ENCODE measurements at places on chromosomes 2 and 18.
A peak's percentile ranks its signal among the peaks of the same experiment; 100 is the strongest.

- DNase-seq: no peak
These were observed 95.4 kb upstream of the CCDC85A start for GRCh38 chr2:56088411-56088810.

DNA sequence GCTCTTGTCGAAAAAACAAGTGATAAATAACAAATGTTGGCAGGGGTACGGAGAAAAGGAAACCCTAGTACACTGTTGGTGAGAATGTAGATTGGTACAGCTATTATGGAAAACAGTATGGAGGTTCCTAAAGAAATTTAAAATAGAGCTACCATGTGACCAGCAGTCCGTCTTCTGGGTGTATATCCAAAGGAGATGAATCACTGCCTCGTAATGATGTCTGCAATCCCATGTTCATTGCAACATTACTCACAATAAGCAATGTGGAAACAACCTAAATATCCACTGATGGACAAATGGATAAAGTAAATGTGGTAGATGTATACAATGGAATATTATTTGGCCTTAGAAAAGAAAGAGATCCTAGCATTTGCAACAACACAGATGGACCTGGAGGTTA is 50.6 kb downstream of the SLC16A14 start:
- no peak for DNase-seq

- DNase-seq: no peak
These were observed 145.5 kb downstream of the MAP4K4 start for GRCh38 chr2:101843048-101843447.

- DNase-seq: no peak
These were observed 20.0 kb downstream of the PHLPP1 start for GRCh38 chr18:62735387-62735786.

DNA sequence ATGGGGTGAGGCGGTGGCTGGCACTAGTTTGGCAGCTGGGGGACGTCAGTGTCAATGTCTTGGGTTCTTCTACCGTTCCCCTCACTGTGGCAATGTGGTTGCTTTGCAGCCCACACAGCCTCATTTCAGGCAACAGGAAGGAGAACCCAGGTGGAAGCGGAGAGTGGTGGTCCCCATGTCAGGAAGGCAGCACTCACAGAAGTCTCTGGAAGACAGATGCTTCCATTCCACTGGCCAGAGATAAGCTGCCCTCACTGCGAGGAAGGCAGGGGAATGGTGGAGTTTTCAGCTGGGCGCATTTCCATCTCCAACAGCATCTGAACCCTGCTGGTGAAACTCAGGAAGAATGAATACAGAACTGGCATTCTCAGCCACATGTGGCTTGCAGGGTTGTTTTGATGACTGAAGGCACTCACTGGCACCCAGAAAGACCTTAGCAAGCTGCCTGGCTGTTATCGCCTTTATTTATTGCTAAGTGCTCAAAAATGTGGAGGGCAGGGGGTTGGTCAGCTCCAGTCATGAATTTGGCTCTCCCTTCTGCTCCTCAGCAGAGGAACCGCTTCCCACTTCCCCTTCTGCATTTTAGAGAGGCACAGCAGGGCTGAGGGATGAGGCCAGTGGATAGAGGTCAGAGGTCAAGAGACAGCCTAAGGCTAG is 19.4 kb downstream of the KCNIP3 start:
- DNase-seq: no peak

GRCh38 chr2:235264512-235264911 is 229.3 kb upstream of the AGAP1 start:
- no peak for DNase-seq

DNA sequence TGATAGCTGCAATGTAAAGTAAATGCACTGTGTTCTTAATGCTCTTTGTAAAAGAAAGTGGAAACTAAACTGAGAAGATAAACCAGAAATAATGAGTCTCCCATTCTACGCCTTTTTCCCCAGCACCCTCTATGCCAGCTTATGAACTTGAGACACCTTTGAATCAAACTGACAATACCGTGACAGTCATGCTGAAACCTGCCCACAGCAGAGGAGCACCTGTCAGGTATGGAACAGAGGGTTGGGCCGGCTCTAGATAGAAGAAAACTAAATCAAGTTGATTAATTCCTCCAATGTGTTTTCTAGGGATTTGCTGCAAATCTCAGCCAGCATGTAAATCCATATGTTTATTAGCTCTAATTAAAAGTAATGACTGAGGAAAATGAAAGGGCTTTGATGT is 520.6 kb upstream of the RAB12 start:
- no peak for DNase-seq

- peak; percentile 91 for DNase-seq
These were observed 66.8 kb downstream of the HNRNPLL start for GRCh38 chr2:38535744-38536506.

- no peak for DNase-seq
These were observed 62.0 kb downstream of the ANKRD44 start for GRCh38 chr2:197248623-197249022.

DNA sequence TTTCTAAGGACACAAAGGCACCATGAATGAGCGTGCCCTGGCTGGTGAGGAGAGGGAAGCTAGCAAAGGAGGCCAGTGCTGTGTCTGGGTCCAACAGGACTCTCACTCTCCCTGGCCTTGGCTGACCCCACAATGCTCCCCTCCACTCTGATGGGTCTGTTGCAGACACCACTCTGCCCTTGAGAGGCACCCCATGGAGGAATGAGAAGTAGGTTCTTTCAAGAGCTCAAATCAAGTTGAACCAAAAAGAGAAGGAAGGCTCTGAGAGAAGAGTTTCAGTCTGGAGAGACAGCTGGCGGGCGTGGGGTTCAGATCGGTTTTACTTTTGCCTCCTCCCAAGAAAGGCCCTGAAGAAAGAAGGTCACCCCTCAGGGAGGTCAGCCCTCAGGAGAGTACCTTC is 18.4 kb downstream of the TMEM247 start:
- DNase-seq: no peak

DNA sequence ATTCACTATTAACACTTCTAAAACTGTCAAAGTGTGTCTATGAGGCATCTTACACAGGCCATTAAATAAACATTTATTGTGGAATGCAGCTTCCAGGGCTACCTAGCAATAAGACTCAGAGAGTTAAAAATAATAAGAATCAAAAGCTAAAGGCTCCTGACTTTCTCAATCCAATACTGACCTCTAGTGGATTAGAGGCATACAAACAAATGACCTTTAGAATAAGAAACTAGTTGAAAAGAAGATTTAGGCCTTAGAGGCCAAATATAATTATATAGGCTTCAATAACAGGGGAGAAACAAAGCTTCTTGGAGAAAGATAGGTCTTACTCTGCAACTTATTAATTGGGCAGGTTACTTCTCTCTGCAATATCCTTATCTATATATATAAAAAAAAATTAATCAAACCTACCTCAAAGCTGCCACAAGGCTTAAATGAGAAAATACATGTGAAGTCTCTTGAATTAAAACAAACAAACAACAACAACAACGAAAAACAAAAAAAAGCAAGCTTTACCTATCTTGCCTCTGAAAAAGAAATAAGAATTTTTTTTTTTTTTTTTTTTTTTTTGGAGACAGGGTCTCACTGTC is 246.1 kb downstream of the EXOC6B start:
- no peak for DNase-seq

- DNase-seq: no peak
These were observed 33.7 kb downstream of the SPAG16 start for GRCh38 chr2:213317929-213318328.

DNA sequence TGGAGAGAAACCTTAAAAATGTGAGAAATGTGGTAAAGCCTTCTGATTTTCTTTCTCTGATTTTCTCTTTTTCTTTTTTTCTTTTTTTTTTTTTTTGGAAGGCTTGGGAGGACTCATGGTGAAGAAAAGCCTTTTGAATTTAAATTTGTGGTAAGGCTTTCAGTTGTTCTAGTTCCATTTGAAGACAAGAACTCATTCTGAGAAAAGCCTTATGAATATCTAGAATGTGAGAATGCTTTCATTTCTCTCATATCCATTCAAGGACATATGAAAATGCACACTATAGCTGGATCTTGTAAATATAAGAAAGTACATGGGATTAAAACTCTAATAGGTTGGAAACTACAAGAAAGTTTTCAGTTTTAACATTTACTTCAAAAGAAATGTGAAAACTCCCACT is 1045.2 kb upstream of the NRXN1 start:
- DNase-seq: no peak

- DNase-seq: no peak
These were observed 26.2 kb downstream of the MGAT4A start for GRCh38 chr2:98704499-98705332.

GRCh38 chr2:20649576-20649975 is 1.3 kb downstream of the HS1BP3 start:
- no peak for DNase-seq

- DNase-seq: no peak
These were observed 44.3 kb upstream of the TNFRSF11A start for GRCh38 chr18:62280786-62281185.

GRCh38 chr18:21361307-21361880 is 119.4 kb downstream of the GREB1L start:
- DNase-seq: no peak

DNA sequence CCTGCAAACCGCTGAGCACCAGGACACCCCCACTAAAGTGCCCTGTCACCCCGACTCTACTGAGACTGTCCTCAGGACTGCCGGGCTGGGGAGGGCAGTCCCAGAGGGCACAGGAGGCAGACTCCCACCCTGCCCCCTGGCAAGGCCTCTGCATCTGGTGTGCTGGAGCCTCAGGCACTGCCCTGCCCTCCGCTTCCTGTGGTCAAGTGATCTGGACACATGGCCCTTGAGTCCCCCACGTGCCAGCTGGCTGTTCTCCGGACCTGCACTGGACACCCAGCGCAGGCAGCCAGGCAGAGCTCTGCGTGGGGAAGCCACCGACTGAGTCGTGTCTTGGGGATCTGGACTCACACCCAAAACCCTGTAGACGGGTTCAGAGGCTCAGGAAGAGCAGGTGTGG is 217.7 kb downstream of the TWIST2 start:
- DNase-seq: no peak

GRCh38 chr2:102154946-102155702 is 12.6 kb downstream of the IL1R1 start:
- no peak for DNase-seq

- no peak for DNase-seq
These were observed 5.8 kb upstream of the DUSP2 start for GRCh38 chr2:96150791-96151594.

DNA sequence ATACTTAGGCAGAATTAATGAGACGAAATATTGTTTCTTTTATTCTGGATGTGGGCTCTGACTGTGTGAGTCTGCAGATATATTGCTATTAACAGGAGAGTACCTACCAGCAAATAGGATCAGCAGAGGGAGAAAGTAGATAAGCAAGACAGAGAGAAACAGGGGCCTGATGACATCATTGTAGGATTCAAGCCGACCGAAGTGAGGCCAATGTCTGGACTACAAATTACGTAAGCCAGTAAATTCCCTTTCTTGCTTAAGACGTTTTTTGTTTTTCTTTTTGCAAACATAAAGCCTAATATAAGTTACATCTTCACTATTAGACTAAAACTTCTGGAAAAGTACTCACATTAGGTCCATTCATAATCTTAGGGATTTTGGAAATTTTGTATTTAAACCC is 21.4 kb upstream of the PTPRM start:
- no peak for DNase-seq

- DNase-seq: no peak
These were observed 66.5 kb downstream of the EVA1A start for GRCh38 chr2:75494137-75494769.

DNA sequence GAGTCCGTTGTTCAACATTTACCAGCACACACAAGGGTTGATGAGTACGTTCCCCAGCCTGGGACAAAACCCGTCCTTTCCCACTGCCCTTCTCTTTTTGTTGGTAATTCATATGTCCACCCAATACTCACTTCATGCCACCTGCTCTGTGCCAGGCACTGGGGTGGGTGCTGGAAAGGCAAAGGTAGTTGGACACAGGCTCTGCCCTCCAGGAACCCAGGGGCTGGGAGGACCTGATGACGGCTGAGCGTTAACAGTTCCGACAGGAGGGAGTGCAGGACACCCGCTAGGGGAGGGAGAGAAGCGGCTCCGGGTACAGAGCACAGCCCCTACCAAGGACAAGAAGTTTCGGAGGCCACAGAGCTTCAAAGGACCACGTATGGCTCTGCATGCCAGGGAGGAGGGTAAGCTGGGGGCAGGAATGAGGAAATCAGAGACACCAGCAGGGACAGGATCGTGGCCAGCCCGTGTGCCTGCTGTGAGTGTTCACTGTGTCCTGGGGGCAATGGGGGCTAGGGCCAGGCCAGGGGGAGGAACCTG is 134.1 kb upstream of the GPC1 start:
- no peak for DNase-seq

- no peak for DNase-seq
These were observed 492.1 kb upstream of the CNTNAP5 start for GRCh38 chr2:123532994-123533393.

DNA sequence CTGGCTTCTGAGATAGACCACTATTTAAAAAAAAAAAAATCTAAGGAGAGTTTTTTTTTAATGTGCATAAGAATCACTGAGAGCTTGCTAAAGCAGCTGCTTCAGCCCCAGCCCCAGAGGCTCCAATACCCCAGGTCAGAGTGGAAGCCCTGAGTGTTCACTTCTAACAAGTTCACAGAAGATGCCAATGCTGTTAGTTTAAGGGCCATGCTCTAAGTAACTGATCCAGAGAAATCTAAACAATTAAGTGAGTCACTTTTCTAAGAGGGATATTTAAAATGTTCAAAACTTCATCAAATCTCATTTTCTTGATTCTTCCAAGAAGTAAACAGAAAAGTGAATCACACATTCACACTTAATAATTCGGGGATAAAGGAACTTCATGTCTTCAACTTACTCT is 126.4 kb upstream of the CD226 start:
- DNase-seq: no peak

- no peak for DNase-seq
These were observed 10.4 kb downstream of the LCT start for GRCh38 chr2:135826544-135826943.

- DNase-seq: peak; percentile 41
These were observed 455 bp upstream of the DLX1 start for GRCh38 chr2:172084645-172085459.

GRCh38 chr2:32627441-32627813 is 423 bp upstream of the TTC27 start:
- peak; percentile 56 for DNase-seq

- DNase-seq: no peak
These were observed 1.2 kb upstream of the BCL11A start for GRCh38 chr2:60554646-60555065.

GRCh38 chr2:15456352-15456751 is 104.8 kb downstream of the NBAS start:
- DNase-seq: no peak

- DNase-seq: no peak
These were observed 7.4 kb upstream of the SFTPB start for GRCh38 chr2:85675427-85675826.

DNA sequence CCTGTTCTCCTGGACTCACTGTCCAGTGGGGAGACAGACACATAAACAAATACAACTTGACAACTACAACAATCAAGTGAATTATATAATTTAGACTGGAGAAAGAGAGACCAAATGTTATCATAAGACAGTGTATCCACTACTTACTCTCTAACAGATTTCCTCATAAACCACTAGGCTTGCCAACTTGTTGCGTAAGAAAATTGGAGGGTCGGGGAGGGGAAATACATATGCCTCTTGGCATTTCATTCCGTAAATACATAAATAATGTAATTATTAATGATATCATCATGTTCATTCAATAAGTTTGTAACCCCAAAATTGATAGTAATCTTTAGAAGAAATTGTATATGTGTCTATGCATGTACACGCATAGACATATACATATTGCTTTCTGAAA is 14.9 kb downstream of the RAB6D start:
- DNase-seq: no peak

GRCh38 chr18:78927156-78927555 is 52.5 kb upstream of the SALL3 start:
- DNase-seq: no peak

- DNase-seq: no peak
These were observed 62.2 kb upstream of the STPG4 start for GRCh38 chr2:47217277-47217676.

Measured in ovary (tissue), 10 donors.